ENCODE measurements at places on chromosomes 7 and 10. TPM values are rescaled to one million over a fixed set of nuclear protein-coding genes. Genes with fewer than 3 reads are reported as not detected.

DNA sequence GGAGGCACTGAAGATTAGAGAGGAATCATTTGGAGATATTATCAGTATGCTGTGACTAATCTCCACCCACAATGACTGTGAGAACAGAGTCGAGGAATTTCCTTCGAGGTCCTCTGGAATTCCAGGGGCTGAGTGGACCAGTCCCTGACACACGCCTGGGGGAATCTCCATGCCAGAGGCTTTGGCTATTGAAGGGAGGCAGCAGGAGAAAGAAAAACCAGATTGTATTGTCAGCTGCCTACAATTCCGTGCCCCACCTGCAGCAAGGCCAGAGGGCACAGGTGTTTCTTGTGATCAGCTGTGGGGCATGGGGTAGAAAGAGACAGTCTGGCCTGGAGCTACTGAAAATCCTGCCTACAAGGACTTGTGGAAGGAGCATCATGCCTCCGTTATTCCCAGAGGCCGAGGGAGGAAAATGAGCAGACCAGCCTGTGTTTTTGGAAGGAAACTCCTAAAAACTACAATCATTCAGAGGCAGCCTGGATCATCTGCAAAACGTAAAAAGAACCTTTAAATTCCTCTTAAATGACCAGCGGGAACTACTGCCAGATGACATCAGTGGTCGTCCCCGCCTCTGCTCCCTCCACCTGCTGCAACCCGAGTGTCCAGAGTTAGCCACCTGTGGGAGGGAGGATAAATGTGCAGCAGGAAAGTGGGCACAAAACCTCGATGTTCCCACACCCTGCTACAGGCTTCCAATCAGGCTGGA lies 25.4 kb upstream of the ANK3 start:
- no peak for DNase-seq

DNA sequence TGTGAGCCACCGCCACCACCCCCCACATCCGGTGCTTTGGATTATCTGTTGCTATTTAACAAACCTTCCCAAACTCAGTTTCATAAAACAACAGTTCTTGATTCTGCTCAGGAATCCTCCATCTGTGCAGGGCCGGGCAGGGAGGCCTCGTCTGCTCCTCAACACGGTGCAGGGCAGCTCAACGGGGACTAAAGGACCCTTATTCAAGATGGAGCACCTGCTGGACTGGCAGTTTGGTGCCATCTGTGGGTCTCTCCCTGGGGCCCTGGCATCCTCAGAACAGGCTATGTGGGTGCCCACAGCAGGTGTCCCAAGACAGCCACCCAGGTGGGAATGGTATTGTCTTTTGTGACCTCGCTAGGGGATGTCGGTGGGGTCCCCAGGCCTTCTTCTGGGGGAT lies 31.0 kb upstream of the ELFN1 start:
- no peak for DNase-seq

DNA sequence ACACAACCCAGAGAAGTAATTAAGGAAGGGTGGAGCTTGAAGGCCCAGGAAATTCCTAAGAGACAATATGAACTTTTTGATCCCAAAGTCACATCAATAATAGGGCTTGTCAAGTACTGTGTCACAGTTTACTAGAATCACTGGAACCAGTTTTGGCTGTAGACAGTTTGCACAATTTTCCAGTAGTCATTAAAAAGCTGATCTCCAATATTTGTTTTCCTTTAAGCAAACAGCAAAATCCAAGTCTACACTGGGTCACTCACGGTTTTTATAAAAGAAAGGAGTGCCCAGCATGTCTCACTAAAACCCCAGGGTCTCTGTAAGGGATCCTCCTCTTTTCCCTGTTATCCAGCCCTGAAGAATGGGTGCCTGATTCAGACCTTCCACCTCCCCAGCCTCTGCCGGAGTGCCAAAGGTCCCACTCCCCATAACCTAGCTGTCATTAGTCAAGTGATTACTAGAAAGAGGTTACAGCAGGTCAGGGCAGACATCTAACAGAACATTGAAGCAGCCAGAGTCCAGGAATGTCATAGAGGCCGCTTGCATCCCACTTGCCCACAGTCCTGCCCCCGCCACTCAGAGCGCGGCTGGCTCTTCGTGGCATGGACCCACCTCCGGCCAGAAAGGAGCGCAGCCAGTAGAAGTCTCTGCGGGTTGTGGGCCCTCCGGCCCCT lies 552 bp downstream of the SLC25A16 start:
- DNase-seq = no peak

- DNase-seq = no peak
Measured at GRCh38 chr7:40549372-40550039, 414.7 kb downstream of the SUGCT start.

GRCh38 chr10:27822301-27822700 lies 76.7 kb upstream of the MKX start:
- no peak for DNase-seq

DNA sequence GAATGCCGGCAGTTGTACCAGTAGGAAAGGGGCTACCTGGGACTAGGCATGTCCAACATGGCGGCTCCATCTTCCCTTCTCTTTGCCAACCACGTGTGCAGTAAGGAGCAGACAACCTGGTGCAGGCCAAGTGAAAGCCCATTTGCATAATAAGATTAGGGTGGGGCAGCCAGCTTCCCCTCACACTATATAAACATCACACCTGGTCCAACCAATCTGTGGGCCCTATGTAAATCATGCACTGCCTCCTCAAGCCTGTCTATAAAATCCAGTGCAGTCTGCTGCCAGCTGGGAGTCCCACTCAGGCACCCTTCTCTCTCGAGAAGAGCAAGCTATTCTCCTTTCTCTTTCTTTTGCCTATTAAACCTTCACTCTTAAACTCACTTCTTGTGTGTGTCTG lies 429.3 kb downstream of the CALN1 start:
- no peak for DNase-seq

GRCh38 chr7:31699050-31699449 lies 12.0 kb downstream of the PPP1R17 start:
- DNase-seq = no peak

GRCh38 chr10:94333051-94333450 lies 29.7 kb downstream of the NOC3L start:
- no peak for DNase-seq

DNA sequence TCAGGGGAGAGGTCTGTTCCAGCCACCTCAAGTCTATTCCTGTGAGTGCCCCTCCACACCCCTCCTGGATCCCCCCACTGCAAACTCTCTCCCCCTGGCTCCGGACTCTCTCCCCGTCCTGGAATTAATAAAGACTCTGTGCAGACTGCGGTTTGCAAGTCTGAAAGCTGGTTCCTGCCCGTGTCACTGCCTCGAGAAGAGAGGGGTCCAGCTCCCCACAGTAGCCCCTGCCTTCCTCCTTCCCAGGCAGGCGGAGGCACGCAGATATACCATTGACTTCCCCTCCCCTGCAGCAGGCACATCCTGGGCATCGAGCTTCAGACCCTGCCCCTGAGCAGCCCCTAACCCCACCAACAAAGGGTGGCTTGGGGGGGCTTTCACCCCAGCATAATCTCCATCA lies 2.2 kb upstream of the ELN start:
- no peak for DNase-seq

- DNase-seq = no peak
Measured at GRCh38 chr10:91190388-91190870, 30.0 kb upstream of the PCGF5 start.

GRCh38 chr10:21272643-21273399 lies 252.7 kb downstream of the SKIDA1 start:
- DNase-seq = no peak

GRCh38 chr7:51102828-51103227 lies 213.8 kb downstream of the COBL start:
- no peak for DNase-seq

GRCh38 chr10:70680899-70681730 lies 8.8 kb downstream of the ADAMTS14 start:
- no peak for DNase-seq

DNA sequence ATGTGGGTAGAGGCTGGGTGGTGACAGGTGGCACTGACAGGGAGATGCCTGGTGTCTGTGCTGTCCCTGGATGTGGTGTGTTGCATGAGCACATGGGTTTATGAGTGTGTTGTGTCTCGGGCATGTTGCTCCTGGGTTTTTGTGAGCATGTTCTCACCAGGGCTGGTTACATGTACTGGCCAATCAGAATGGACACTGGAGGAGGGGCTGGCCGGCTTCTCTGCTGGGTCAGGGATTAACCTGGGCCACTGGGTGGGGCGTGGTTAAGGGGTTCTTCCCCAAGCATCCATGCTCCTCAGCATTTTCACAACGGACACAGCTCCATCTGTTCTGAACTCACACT lies 20.8 kb upstream of the VOPP1 start:
- DNase-seq = no peak

- DNase-seq = peak; percentile 73
Measured at GRCh38 chr10:70578371-70578947, 24.1 kb downstream of the PRF1 start.

- DNase-seq = no peak
Measured at GRCh38 chr10:109889867-109890266, 33.4 kb downstream of the XPNPEP1 start.

DNA sequence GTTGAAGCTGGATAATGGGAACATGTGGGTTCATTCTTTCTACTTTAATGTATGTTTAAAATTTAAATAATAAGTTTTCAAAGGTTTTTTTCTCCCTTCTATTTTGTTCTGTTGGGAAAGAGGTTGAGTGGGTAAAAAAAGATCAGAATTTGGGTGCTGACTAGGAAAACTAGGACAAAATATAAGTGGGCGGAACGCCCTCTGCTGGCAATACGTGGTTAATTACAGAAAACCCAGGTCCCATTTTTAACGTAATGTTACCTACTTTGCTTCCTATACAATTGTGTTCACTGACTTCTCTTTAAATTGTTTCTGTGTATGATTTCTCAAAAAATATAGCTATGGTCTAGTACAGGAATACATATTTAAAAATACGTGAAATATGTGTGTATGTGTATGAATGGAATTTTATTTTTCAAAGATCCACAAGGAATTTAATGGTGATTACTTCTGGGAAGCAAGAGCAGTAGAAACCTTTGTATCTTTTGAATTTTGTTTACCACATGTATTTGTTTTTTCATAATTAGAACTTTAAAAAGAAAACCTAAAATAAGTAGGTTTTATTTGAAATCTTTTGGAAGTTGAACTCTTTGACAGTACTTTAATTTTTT lies 8.7 kb downstream of the ECD start:
- peak; percentile 62 for DNase-seq

- no peak for DNase-seq
Measured at GRCh38 chr10:104031631-104032030, 54.0 kb downstream of the COL17A1 start.

- DNase-seq = no peak
Measured at GRCh38 chr7:148903504-148903903, 19.4 kb upstream of the EZH2 start.

DNA sequence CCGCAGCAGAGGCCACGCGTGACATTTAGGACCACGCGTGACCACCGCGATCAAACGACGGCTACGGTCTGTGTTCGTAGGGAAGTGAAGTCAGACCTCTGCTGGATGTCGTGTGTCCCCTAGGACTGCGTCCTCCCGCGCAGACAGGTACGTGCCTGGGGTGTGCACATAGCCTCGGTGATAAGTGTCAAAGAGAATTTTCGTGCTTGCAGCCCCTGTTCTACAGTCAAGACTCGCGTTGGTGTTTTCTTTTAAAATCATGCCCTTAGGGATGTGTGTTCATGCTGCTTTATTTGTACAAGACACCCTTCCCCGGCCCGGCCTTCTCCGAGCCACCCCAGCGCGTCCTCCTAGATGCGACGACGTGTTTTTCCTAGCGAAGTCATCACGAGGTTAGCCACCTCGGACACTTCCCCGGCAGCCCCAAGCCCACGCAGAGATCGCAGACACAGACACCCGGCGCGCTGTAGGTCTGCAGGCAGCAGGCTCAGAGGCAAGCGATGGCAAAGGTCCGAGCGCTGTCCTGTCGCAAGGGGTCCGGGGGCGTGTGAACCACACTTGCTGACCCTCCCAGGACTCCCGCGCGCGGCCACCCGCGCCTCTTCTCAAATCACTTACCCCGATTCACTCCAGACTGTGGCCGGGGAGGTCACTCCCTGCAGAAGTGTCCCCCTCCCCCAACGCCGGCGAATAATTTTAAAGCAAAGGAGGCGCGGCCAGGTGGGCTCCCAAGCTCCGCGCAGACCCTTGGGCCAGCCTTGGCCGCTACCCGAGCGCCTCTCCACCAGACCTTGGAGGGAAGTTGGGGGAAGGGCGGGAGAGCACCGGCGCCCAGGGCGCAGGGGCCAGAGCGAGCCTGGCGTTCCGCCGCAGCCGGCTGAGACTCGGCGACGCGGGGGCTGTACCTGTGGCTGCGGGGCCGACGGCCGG lies 552 bp downstream of the MKX start:
- peak; percentile 33 for DNase-seq

DNA sequence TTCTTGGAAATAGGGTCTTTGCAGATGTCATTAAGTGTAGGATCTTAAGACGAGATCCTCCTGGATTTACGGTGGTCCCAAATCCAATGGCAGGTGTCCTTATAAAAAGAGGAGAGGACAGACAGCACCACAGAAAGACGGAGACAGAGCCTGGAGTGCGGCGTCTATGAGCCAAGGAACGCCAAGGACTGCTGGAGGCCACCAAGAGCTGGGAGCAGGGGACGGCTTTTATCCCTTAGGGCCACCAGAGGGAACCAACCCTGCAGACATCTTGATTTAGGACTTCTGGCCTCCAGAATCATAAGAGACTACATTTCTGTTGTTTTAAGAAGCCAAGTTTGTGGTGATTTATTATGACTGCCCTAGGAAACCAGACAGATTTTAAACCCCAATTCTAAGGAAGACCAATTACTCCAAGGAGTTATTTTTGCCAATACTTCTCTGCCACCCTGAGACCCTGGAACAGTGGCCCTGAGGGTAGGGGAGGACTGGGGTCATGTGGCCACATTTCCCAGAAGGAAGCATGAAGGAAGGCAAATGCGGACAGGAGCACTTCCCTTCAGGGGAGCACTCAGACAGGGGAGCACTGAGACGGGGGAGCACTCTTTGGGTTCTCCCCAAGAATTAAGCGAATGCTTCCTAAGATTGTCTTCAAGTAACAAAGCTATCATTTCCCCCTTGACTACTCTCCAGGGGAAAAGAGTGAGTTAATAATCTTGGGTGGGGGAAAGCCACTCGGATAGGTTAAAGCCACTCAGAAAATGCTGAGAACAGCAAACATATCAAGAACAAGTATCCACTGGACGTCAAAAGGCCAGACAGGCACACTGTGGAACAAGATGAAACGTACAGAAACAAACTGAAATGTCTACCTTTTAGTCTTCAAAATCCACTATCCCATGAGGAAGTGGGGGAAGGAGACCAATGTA lies 67.5 kb downstream of the CHST15 start:
- DNase-seq = no peak

DNA sequence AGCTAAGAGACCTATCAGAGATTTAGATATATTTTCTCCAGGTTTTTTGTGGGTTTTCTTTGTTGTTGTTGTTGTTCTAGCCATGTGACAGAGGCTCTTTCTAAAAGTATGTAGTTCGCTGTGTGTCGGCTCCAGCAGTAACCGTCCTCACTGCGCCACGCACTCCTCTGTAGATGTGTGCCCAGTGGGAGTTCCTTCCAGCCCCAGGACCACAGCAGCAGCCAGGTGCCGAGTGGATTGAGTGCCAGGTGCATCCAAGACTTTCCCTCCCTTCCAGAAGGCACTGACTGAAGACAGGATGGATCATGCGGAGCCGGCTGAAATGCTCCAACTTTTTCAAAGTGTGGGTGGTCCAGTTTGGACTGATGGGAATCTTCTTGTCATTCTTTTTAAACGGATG lies 31.8 kb downstream of the WDR86 start:
- DNase-seq = no peak

The SUN3 gene
- not detected for total RNA-seq

The TUBAL3 gene
- not detected for total RNA-seq

The CALD1 gene
- not detected for total RNA-seq

The SLC26A4 gene
- not detected for total RNA-seq

The GIMAP7 gene
- total RNA-seq = 476 TPM

The HOXA6 gene
- total RNA-seq = not detected

The VCL gene
- total RNA-seq = 29.6 TPM

The MOGAT3 gene
- total RNA-seq = not detected

The TMEM184A gene
- not detected for total RNA-seq

The C10orf95 gene
- 0.89 TPM for total RNA-seq

The MYO1G gene
- total RNA-seq = 94.2 TPM
